Lower leg skin (tissue), 4 donors: ENCODE measurements at places on chromosomes 11 and 22. TPM values are rescaled to one million over a fixed set of nuclear protein-coding genes. Genes with fewer than 3 reads are reported as not detected.

- no peak for DNase-seq
Observed at GRCh38 chr11:61265357-61265756, 24.4 kb downstream of the PGA5 start.

GRCh38 chr11:12053606-12054361 is 45.4 kb upstream of the DKK3 start:
- DNase-seq = peak; percentile 76

- DNase-seq = no peak
Observed at GRCh38 chr11:21806947-21807346, 385.9 kb upstream of the ANO5 start.

- no peak for DNase-seq
Observed at GRCh38 chr11:41323446-41323845, 136.0 kb downstream of the LRRC4C start.

- no peak for DNase-seq
Observed at GRCh38 chr11:77250881-77251640, 50.4 kb downstream of the GDPD4 start.

DNA sequence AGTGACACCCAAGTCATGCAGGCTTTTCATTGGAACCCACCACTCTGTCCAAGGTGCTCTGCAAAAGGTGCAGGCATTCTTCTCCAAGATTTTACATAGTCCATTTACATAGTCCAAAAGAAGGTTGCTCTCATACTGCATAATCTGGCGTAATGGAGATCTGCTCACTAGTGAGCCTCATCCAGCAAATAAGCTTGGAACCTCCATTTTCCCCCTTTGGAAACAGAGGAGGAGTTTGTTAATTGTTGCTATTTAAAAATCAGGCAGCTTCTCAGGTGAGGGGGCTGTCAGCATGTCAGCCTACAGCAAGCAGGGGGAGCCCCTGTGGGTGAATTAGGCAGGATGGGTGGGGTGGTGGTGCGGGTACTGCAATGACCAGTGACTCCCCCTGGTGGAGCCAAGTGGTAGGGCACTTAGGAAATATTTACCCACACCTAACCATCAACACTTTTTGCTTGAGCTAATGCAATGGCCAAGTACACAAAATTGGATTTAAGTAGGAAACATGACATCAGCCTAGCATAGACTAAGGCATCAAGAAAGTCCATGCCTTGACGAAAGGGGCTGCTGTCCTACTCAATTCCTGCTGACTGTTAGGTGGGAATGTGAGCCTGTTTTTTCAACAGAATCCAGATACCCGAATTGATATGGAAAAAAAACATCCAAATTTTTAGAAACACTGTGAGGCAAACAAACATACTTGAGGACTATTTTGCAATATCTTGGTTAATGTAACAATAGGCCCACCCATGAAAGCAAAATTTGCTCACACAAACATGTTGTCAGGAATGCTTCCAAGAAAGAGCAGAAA is 64.5 kb downstream of the AMBRA1 start:
- DNase-seq = peak; percentile 90

DNA sequence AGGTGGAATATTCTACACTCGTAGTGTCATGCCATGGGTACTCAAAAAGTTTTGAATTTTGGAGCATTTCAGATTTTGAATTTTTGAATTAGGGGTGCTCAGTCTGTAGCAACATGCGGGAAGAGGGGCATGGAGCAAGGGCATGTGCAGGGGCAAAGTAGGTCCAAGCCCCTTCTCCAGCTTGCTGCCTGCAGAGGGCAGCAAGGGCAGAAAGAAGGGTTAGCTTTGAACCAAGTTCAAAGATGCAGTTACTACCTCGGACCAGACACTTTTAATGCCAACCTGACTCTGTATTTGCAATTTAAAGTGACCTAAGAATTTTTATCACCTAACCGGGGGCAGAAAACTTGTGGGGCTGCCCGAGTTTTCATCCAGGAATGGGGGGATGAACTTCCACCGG is 68.2 kb downstream of the CD82 start:
- DNase-seq = peak; percentile 76

- no peak for DNase-seq
Observed at GRCh38 chr11:120404495-120404894, 68.3 kb downstream of the ARHGEF12 start.

- DNase-seq = no peak
Observed at GRCh38 chr22:33302549-33302948, 244.4 kb upstream of the SYN3 start.

- no peak for DNase-seq
Observed at GRCh38 chr22:50209893-50210292, 9.1 kb downstream of the SELENOO start.

GRCh38 chr22:34294476-34294875 is 374.2 kb upstream of the LARGE1 start:
- DNase-seq = no peak

DNA sequence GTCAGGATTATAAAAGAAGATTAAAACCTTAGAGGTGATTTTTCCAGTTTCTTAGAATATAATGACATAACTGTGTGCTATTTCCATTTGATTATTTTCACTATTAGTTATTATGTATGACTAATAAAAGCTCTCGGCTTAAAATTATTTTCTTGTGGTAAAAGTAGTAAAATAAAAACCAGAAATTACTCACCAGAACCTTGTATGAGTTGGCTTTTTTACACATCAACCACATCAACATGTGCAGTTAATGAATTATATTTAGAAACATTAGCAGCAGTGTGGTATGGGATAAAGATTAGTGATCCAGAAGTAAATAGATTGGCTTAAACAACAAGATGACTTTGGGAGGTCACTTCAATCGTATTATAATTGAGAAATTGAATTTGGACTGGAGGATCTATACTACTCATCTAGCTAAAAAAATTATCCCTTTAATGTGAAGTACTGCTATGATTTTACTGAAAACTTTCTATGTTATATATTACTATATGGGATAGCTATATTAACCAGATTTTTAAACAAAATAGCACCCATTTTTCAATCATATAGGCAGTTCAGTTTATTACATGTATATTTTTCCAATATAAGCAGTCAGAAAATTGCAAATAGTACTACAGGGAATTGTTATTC is 2.8 kb upstream of the BCO2 start:
- DNase-seq = no peak

DNA sequence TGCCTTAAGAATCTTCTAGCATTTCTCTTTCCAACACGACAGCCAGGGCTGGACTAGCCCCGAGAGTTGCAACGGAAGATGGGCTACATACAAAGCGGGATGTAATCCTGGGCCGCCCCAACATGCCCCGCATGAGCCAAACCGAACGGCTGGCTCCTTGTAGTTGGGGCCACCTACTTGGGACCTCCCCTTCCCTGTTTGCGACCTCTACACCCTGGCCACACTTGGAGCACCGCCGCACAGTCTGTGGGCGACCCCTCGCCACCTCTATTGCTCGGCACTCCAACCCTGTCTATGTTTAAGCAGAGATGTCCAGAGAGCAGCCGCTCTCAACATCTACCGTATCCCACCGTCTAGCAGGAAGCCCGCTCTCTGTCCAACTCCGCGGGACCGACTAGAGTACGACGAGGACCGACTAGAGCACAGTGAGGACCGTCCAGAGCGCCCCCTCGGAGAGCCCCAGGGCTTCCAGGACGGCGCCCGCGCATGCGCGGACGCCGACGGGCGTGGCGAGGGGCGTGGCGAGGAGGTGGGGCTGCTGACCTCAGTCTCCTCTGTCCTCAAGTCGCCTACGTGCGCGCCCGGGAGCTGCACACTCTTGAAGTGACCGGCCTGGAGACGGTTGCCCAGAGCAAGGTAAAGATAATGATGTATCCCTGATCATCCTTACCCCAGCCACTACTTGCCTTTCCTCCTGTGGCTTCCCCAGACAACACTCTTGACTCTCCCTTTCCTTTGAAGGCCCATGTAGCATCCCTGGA is 32.3 kb downstream of the NEAT1 start:
- DNase-seq = peak; percentile 98

GRCh38 chr11:69196783-69197169 is 41.0 kb downstream of the SMIM38 start:
- no peak for DNase-seq

- no peak for DNase-seq
Observed at GRCh38 chr11:131370901-131371790, 731 bp downstream of the NTM start.

DNA sequence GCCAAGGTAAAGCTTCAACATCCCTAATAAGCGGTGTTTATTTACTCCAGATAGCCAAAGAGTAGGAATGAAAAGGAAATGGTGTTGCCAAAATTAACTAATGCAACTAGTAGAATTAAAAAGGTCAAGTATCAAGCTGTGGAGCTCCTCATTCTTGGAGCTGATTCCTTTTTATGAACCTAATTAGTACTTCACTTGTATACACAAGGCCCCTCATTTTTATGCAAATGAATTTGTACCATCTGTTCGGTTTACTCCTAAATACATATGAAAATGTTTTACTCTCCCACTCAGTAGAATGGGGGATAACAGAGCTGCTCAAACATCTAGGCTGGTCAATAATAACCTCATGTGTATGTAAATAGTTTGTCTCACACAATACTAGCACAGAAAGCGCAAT is 426.4 kb upstream of the LUZP2 start:
- no peak for DNase-seq

DNA sequence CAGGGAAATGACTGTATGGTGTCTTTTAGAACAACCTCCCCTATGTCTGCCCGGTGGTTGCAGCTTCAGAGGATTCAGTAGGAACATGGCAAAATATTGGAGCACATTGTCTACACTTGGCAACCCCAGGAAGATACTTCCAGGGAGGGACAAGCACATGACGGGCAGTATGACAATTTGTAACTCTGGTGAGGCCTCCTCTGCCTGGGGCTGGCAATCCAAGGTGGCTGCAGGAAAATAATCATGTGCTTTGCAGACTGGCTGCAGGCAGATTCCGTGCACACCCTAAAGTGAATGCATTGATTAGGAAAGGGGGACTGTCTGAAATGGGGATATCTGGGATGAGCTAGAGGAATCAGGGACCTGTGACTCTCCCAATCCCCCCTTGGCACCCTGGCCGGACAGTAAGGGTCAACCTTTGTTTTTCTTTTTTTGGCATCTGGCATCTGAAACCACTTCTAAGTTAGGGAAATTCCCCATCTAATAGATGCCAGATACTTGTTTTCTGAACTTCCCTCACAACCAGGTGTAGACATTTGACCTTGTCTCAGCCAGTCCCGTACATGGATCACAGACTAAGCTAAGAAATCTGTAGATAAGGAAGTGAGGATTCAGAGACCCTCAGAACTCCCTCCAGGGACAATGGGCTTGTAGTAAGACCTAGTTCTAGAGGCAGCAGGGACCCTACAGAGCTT is 10.5 kb upstream of the PHOX2A start:
- DNase-seq = no peak

- peak; percentile 63 for DNase-seq
Observed at GRCh38 chr22:47402876-47403525, 640.6 kb downstream of the TBC1D22A start.

- DNase-seq = no peak
Observed at GRCh38 chr22:30425327-30425615, 297 bp upstream of the MTFP1 start.

- no peak for DNase-seq
Observed at GRCh38 chr11:128596250-128596649, 8.9 kb upstream of the ETS1 start.

- no peak for DNase-seq
Observed at GRCh38 chr11:43908683-43909082, 28.1 kb downstream of the ALKBH3 start.

- DNase-seq = no peak
Observed at GRCh38 chr11:83174008-83174407, 17.1 kb downstream of the PCF11 start.

DNA sequence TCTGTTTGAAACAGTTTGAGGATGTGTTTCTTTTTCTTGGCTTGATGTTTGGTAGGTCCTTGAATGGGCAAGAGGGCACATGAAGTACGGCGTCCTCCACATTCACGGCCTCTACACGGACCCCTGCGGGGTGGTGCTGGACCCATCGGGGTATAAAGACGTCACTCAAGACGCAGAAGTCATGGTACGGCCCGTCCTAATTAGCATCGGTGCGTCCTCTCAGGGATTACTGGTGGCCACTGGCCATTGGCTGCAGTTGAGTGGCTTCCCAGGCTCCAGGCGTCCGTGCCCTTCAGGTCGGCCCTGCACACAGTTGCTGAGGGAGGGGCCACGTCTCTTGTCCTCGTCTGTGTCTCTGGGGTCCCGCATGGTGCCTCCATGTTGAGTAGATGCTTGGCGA is 20.8 kb downstream of the FAM118A start:
- DNase-seq = no peak

DNA sequence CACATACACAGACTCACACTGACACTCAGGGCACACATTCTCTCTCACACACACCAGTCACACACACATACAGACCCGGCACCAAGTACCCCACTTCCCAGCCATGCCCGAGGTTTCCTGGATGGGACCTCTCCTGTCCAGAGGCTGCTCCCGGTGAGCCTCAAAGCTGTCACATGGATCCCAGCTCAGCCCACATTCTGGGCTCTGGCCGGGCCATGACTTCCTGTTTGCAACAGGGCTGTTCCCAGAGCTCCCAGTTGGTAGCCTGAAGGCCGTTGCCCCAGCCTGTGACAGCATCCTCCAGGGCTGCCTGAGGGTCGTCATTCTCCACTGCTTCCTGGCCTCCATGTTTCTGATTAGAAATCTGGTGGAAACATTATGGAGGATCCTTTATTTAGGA is 14.6 kb upstream of the CYP2D6 start:
- no peak for DNase-seq

DNA sequence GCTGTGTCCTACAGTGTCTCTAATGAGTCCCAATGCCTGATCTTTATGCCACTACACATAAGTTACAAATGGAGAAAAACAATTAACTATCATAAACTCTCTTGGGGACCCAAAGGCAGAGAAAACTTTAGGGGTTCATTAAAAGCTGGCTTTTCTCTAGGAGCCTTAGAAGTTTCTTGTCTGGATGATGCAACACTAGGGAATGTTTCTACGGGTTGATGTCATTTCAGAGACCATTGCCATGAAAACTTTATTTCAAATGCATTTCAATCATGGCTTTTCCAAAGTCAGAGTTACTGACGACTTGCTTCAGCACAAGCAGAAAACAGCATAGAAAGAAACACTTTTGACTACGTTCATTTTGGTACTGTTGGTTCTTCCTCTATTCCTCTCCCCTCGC is 8.5 kb upstream of the OR8B12 start:
- no peak for DNase-seq

Gene MAJIN
- not detected for total RNA-seq

Gene MRPL17
- total RNA-seq = 16.8 TPM

Gene ABCG4
- 0.58 TPM for total RNA-seq

Gene OR5A1
- total RNA-seq = not detected

Gene OR10A6
- 0.08 TPM for total RNA-seq

Gene CCDC179
- not detected for total RNA-seq

Gene GRM5
- total RNA-seq = not detected

Gene ENTHD1
- not detected for total RNA-seq

Gene TCN2
- total RNA-seq = 14.0 TPM

Gene HTR3B
- total RNA-seq = not detected

Gene CCDC87
- 0.21 TPM for total RNA-seq

Gene SNRPD3
- 108 TPM for total RNA-seq

Gene CECR2
- total RNA-seq = 1.8 TPM
